Dermis lymphatic vessel endothelial cell (primary cell): ENCODE measurements at places on chromosomes 6 and 20. TPM values are rescaled to one million over a fixed set of nuclear protein-coding genes. Genes with fewer than 3 reads are reported as not detected.

OR12D3 gene
- total RNA-seq = not detected in 2 replicates

SMAP1 gene
- total RNA-seq = 11.7 and 19.9 TPM in 2 replicates

CST2 gene
- not detected in 2 replicates for total RNA-seq

BHLHE23 gene
- not detected in 2 replicates for total RNA-seq

CD93 gene
- 40.5 and 48.4 TPM in 2 replicates for total RNA-seq

GRM1 gene
- under 0.01 and 0.09 TPM in 2 replicates for total RNA-seq

APOM gene
- 0.52 and 0.54 TPM in 2 replicates for total RNA-seq

FOXF2 gene
- total RNA-seq = under 0.01 TPM in 1 of 2 replicates, not detected in the other

C6orf52 gene
- total RNA-seq = 0.26 TPM in 1 of 2 replicates, not detected in the other

PLN gene
- total RNA-seq = under 0.01 TPM in 1 of 2 replicates, not detected in the other

EEF1A2 gene
- total RNA-seq = 5.8 and 7.9 TPM in 2 replicates

BIRC7 gene
- total RNA-seq = under 0.01 TPM in 1 of 2 replicates, not detected in the other

IL17A gene
- not detected in 2 replicates for total RNA-seq

RIMS1 gene
- total RNA-seq = 29.5 and 34.7 TPM in 2 replicates

HDGFL1 gene
- not detected in 2 replicates for total RNA-seq

HCRTR2 gene
- not detected in 2 replicates for total RNA-seq

RAMACL gene
- total RNA-seq = 2.3 and 3.6 TPM in 2 replicates

CCN6 gene
- total RNA-seq = not detected in 2 replicates

DHX16 gene
- 29.4 and 32.2 TPM in 2 replicates for total RNA-seq

GABRR1 gene
- total RNA-seq = not detected in 2 replicates
